ENCODE measurements at places on chromosomes 3 and 15.

- DNase-seq = no peak
Observed at GRCh38 chr3:115855911-115856310, 232.6 kb downstream of the GAP43 start.

DNA sequence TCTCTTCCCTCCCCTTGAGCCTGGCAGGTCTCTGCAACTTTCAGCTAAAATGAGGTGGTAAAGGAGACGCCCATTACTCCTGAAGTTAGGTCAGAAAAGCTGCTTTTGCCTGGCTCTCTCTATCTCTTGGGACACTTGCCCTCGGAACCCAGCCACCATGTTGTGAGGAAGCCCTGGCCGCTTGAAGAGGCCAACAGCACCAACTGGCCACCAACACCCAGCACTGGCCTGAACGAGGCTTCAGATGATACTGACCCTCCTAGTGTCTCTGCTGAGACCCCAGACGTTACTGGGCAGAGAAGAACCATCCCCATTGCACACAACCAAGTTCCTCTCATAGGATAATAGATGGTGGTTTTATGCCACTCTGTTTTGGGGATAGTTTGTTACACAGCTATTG, 49.5 kb upstream of the PCSK6 start:
- DNase-seq = no peak

DNA sequence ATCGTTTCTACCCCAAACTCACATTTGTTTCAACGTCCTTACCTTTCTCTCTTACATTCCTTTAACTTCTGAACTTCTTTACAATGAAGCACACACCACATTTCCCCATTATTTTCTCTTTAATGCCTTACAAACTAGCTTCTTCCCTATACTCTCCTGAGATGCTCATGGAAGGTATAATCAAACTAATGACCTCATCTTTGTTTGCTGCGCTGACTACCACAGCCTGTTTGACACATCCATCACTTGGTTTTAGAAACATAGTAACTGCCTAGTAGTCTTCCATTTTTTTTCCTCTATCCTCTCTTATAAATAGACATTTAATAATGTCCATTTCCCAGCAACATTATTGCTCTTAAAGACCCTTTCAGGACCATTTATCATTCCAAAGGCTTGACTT, 230.5 kb upstream of the LRTM1 start:
- no peak for DNase-seq

DNA sequence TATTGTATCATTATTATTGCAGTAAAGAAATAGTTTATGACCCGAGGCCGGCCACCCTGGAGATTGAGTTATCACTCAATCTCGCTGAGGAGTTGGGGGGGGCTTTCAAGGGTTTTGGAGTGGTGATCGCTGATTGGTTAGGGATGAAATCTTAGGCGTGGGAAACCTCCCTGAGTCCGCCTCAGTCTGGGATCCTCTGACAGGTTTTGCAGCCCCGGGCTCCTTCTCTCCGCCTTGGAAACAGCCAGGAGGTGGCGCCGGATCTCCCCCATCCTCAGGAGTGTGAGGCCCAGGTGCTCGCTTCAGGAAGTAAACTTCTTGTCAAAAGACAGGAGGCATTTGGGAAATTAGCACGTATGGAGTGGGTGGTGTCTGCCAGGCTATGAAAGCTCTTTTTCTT, 41.1 kb upstream of the SEC61A1 start:
- no peak for DNase-seq

DNA sequence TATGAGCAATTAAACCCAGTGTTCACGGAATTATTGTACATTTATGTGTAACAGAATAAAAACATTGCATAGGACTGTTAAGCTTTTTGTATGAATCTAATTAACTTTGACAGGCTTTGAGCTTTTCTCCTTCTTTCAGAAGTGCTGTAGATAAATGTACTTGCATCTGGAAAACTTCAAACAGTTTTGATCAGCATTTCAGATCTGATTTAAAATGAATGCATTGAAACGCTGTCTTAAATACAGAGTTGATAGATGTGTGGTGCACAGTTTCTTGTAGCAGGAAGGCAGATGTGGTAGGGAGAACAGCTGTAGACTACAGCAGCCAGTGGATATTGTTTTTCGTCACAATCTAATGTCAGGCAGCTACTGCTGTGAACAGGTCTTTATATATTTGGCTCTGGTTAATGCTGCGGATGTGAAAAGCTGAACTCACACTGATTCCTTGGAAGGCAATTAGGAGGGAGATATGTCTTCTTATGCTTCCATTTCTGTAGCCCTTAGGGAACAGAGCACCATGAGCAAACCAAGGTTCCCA, 193.8 kb upstream of the GOLIM4 start:
- no peak for DNase-seq

DNA sequence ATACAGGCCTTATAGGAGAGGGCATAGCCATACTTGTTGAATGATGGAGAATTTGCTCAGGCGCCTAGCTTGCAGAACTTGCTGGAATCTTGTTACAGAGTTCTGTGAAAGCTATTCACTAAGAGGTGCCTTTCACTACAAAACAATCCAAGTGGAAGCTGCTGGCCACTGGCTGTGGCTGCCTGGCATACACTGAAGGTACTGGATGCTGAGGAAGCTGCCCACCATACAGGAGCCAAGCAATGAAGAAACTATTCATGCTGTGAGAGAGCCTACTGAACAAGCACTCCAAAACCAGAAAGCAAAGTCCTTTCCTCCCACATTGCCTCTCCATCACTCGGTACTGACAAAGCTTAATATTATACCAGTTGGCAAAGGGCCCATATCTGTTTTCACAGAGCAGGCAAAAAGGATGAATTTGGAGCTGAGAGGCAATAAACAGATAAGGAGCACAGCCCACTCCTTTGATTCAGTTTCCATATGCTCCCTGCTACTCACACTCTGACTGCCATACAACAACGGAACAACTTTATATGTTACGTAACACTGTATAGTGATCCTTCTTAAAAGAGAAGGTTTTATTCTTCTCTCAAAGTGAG, 192.6 kb upstream of the ALCAM start:
- DNase-seq = no peak
